ENCODE measurements at places on chromosomes 16 and 17. TPM values are rescaled to one million over a fixed set of nuclear protein-coding genes. Genes with fewer than 3 reads are reported as not detected.

Gene RAB37
- total RNA-seq = 58.5 TPM

Gene IL32
- total RNA-seq = 4,131 TPM

Gene MMP15
- 0.68 TPM for total RNA-seq

Gene BEAN1
- not detected for total RNA-seq

Gene PPL
- not detected for total RNA-seq

Gene KRT40
- not detected for total RNA-seq

Gene TP53TG3F
- total RNA-seq = not detected

Gene AMDHD2
- 55.5 TPM for total RNA-seq

Gene KCNAB3
- total RNA-seq = 7.7 TPM

Gene SPAG7
- total RNA-seq = 58.2 TPM

Gene RUNDC3A
- not detected for total RNA-seq

Gene ARHGAP44
- not detected for total RNA-seq

Gene SCNN1B
- total RNA-seq = not detected

Gene TMEM114
- total RNA-seq = not detected

Gene GPR179
- total RNA-seq = 0.08 TPM

Gene MT1E
- 12.3 TPM for total RNA-seq

Gene TBX2
- not detected for total RNA-seq

Gene CES4A
- total RNA-seq = 39.3 TPM

Gene FBXO39
- 1.7 TPM for total RNA-seq

Gene TBC1D3K
- not detected for total RNA-seq

Gene NAA60
- 46.1 TPM for total RNA-seq
